ENCODE measurements at places on chromosomes 3 and 15. TPM values are rescaled to one million over a fixed set of nuclear protein-coding genes. Genes with fewer than 3 reads are reported as not detected.
A peak's percentile ranks its signal among the peaks of the same experiment; 100 is the strongest.

DNA sequence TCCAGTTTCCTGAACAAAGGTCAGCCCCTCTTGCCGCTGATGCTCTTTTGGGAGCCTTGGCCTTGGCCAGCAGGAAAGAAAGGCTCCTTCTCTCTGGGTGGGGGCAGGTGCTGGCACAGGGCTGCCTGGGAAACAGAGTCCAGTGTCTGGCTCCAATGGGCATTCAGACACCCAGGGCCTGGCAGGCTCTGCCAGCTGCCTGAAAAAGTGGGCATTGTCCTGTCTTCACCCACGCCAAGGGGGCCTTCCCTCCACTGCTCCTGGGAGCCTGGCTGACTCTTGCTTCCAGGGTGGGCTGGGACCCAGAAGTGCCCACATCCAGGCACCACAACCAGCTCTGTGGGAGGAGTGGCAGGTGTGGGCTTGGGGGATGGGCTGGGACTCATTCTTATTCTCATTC, 62.7 kb downstream of the RHCG start:
- DNase-seq: no peak

DNA sequence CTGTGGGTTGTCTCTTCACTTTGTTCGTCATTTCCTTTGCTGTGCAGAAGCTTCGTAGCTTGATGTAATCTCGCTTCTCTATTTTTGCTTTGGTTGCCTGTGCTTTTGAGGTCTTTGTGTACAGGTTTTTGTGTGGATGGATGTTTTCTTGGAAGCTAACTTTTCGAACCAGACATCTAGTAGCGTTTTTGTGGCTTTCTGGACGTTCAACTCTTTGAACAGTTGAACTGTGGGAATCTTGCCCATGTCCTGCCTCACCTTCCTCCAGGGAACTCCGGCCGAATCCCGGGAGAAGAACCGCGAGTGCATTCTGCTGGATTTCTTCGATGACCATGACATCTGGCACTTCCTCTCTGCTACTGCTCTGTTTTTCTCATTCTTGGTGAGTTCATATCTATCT, 70.6 kb downstream of the USF3 start:
- no peak for DNase-seq

The CYP11A1 gene
- 2.0 TPM for total RNA-seq

The NDUFB4 gene
- 117 TPM for total RNA-seq

DNA sequence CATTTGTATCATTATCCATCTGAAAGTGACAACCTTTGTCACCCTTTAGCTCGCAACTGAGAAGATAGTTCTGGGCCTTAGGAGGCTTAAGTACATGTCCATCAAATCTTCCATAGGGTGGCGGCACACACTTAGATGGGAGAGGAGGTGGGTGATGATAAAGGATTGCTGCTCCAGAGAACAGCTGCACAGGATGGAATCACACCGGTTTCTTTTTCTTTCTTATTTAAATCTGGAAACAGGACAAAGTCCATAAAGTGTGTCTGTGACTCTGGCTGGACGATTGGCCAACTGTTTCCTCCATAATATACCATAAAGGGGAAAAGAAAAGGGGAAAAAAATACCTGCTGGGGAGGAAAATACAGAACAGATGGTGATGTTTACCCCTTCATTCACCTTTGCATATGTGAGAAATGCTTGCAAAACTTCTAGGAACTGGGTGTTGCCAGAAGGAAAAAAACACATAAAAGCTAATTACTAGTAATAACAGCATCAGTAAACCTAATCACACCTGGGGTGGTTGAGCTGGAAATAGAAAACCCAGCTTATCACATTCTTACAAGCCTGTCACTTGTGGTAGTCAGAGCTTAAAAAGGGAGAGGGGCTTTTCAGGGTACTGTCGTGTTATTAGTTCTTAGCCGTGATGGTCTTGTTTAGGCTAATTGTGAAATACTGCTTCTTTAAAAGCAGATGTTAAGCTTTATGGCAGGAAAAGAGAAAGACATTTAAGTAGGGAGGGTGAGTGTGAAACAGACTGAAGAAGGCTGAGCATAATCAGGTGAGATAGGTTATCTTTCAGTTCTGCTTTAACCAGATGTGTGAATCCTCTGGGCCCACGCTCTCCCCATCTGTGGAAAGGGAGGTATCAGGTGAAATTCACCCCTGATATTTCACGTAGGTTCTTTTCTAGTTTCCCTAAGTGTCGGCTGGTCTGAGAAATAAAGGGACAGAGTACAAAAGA, 16.7 kb downstream of the C2CD4A start:
- DNase-seq: no peak

GRCh38 chr3:48370333-48370713, 1.7 kb upstream of the FBXW12 start:
- DNase-seq: no peak

GRCh38 chr3:128167973-128168674, 14.8 kb downstream of the EEFSEC start:
- no peak for DNase-seq

GRCh38 chr3:168470380-168470779, 374.7 kb upstream of the GOLIM4 start:
- no peak for DNase-seq

GRCh38 chr3:161163297-161163696, 57.8 kb upstream of the NMD3 start:
- DNase-seq: peak; percentile 90

The C2CD4A gene
- 0.75 TPM for total RNA-seq

DNA sequence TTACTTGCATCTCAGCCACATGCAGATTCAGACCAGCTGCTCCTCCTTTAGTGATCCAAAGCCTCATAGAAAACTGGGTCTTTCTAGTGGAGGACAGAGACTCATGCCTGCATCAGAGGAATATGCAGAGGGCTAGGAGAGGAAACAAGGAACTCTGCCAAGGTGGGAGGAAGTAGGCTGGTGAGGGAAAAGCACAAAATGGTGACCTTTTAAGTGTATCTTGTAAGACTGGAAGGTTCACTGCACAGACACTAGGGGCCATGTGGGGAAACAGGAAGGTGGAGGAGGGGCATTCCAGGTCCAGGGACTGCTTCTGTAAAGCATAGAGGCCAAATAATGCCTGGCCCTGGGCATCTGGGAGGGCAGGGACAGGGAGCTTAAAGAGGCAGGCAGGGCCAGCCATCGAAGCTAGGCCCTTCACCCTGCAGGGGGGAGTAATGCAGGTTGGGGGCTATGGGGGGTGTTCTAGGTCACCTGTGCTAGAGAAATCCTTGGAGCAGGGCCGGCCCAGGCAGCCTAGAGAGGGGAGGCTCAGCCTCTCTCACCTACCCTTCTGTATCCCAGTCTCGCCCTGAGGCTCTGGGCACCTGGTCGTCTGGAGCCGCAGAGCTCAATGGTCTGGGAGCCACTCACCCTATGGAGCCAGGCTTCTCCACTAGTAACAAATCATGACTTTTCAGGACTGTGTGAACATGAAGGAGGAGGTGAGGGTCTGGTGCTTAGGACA, 117.7 kb downstream of the DNAJB8 start:
- no peak for DNase-seq

DNA sequence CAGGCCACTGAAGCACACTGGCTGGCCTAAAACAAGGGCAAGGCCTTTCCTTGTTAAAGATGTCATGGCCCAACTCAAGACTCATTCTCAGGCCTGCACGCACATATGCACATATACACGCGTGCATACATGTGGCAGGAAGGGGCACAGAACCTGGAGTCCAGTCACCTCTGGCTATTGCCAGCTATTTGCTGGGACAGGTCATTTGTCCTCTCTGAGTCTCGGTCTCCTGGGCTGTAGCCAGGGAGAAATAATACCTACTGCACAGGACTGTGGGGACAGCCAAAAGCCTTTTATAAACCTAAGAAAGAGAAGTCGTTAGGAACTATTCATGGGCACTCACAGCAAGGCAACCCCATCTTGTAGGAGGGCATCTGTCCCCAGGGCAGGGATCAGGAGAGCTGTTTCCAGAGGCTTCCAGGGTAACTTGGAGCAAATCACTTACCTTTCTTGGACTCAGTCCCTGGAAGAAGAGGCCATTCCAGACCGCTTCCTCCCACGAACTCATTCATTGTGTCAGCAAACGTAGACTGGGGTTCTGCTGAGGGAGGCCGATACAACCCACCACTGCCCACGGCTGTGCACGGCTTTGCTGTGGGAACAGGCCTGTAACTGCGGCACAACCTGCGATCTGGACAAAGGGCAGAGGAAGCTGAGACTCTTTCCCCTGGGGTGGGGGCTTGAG, 41.1 kb upstream of the RHO start:
- DNase-seq: no peak

- no peak for DNase-seq
Observed at GRCh38 chr15:46251903-46252302, 617.1 kb downstream of the SQOR start.

GRCh38 chr3:108589998-108590323, 439 bp downstream of the DZIP3 start:
- no peak for DNase-seq

The GABRR3 gene
- total RNA-seq: not detected

Data from kidney epithelial cell (primary cell).